ENCODE measurements at places on chromosomes 2 and 18. TPM values are rescaled to one million over a fixed set of nuclear protein-coding genes. Genes with fewer than 3 reads are reported as not detected.
A peak's percentile ranks its signal among the peaks of the same experiment; 100 is the strongest.

The MAL gene
- total RNA-seq = 184 TPM

The ARHGAP15 gene
- 141 TPM for total RNA-seq

The VWA3B gene
- total RNA-seq = not detected

The CRYGC gene
- total RNA-seq = not detected

The LIMS4 gene
- 0.88 TPM for total RNA-seq

The NEB gene
- 0.43 TPM for total RNA-seq

The SERPINB3 gene
- not detected for total RNA-seq

The KIDINS220 gene
- 38.0 TPM for total RNA-seq

The NETO1 gene
- not detected for total RNA-seq

The IL36A gene
- not detected for total RNA-seq

The DCDC2C gene
- total RNA-seq = not detected

The FHOD3 gene
- total RNA-seq = not detected

The FAM124B gene
- total RNA-seq = 0.34 TPM

The FAM237A gene
- total RNA-seq = not detected

The CD207 gene
- not detected for total RNA-seq

The PRKAG3 gene
- total RNA-seq = not detected

- no peak for DNase-seq
Observed at GRCh38 chr2:230471074-230471473, 55.1 kb downstream of the SP100 start.

- no peak for DNase-seq
Observed at GRCh38 chr2:113217455-113218282, 43.9 kb downstream of the PSD4 start.

DNA sequence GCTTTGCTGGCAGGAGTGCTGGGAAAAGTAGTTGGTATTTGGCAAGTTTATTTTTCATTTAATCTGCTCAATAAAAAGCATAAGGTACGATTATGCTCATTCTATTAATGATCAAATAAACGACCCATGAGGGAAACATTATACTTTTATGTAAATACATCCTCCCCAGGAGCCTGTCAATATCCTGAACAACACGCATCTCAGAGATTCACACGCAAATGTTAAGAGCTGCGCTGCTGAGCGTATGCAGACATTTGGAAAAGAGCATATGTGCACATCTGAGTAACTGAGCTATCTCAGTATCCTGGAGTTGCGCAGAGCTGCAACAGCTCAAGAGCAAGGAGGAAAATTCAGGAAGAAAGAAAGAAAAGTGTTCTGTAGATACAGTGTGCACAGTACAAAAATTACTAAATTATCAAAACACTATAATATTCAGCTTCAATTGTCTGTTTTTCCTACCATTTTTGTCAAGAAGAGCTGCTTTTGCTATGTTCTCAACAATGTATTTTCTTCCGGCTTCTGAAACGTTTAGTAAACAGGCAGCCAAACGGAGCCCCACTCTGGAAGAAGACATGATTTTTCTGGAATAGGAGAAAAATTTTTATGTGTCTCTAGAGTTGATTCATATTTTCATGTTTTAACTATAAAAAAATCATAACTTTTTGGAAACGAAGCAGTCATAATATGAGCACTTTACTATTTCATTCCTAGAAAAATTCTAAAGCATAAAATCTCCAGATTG lies 2.4 kb downstream of the FTCDNL1 start:
- no peak for DNase-seq

DNA sequence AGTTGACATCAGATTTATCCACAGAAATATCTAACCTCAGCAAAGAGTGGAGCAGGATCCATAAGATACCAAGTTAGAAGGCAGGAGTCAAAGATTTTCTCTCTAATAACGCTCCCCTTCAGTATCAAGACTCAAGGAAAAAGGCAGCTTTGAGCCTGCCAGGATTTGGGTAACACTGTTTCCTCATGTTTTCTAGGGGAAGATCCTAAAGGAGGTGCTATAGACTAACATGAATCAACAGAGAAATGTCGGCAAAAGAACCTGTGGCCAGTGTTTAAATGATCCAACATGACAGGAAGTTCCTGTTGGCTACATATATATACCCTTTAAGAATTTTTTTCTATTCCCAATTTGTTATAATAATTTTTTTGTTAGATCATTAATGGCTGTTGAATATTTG lies 402.3 kb downstream of the TGIF1 start:
- DNase-seq = no peak

DNA sequence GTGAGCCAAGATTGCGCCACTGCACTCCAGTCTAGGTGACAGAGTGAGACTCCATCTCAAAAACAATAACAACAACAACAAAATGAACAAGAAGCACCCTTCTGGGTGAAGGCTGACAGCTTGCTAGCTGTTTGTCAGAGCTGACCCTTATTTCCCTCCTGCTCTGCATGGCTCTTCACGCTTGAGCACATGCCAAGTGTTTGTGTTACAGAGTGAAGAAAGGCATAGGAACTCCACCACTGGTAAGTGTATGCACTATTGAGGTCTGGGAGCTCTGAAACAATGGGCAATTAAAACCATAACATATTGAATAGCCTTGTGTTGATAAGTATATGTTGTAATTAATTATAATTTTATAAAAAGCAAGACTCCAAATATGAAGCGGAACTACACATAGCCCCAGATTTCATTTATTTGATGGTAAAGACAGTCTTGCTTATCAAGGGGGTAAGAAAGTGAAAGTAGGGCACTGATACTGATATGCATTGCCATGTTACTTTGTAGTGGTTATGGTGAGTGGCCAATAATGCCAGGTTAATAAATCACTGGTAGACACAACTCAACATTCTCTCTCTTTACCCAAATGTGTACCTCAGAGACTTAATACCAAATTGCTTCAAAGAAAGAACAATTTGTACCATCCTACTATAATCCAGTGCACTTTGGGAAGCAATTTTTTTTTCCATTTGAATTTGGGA lies 163.4 kb downstream of the VWC2L start:
- no peak for DNase-seq

DNA sequence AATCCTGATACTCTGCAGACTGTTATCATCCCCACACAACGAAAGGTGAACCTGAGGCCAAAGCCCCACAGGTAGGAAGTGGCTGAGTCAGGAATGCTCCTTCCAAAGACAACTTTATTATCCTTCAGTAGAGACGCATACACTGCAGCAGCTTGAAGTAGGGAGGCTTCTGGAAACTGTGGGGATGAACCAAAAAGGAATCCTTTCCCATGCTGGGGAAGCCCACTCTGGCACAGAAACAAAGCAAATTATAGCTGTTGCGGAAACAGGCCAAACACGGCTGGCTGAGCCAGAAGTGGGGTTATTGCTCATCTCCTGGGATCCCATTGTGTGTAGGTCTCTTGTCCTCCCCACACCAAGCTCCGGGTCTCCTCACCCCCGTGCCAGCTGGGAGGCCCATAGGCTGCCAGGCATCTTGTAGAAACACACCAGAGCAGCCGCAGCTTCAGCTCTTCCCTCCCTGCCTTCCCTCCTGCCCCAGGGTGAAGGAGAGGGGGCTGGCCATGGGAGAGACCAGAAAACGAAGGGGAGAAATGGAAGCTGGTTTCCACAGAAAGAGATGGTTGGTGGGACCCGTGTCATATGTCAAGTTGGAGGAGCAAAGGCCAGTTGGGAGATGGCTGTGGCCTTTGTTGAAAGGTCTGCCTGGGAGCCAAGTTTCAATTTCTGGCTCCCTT lies 176.9 kb upstream of the NABP1 start:
- no peak for DNase-seq

- no peak for DNase-seq
Observed at GRCh38 chr2:113005030-113005509, at the start of gene IL36A. Gene IL36A, plus strand, starts transcription at chr2:113005459. Its CDS starts 413 bp downstream, at chr2:113005872.

GRCh38 chr2:98507891-98508708 lies 63.4 kb downstream of the INPP4A start:
- DNase-seq = no peak

- DNase-seq = no peak
Observed at GRCh38 chr18:34098109-34098508, 126.6 kb downstream of the NOL4 start.

- DNase-seq = no peak
Observed at GRCh38 chr2:29108225-29108624, 7.0 kb upstream of the CLIP4 start.

DNA sequence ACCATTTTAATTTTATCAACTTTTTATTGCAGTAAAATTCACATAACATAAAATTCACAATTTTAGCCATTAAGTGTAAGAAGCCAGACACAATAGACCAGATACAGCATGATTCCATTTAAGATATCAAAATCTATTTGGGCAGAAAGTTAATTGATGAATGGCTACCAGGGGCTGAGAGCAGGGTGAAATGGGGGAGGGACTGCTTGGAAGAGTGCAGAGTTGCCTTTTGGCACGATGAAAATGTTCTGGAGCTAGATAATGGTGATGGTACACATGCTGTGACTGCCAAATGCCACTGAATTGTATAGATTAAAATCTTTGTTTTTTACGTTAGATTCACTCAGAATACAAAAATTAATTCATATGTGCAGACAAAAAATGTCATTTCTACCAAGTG lies 289.3 kb upstream of the HNMT start:
- no peak for DNase-seq

GRCh38 chr2:149075105-149075504 lies 36.6 kb downstream of the LYPD6B start:
- DNase-seq = no peak

GRCh38 chr2:8682719-8683667 lies 1.1 kb downstream of the ID2 start:
- DNase-seq = no peak

- peak; percentile 25 for DNase-seq
Observed at GRCh38 chr2:72931280-72931910, 14.1 kb downstream of the EMX1 start.

- DNase-seq = no peak
Observed at GRCh38 chr18:40524881-40525280, 1430.2 kb upstream of the PIK3C3 start.

Measured in activated naive CD8-positive, alpha-beta T cell treated with anti-CD3 and anti-CD28 coated beads, Interleukin-2, amount 10 ng/mL, durations not matched to agents 7 days and 5 days (primary cell).